ENCODE measurements at places on chromosomes 4 and X.

GRCh38 chr4:124803026-124803425 lies 90.5 kb upstream of the ANKRD50 start:
- no peak for DNase-seq

GRCh38 chrX:130975947-130976346 lies 72.9 kb upstream of the ENOX2 start:
- no peak for DNase-seq

- no peak for DNase-seq
Measured at GRCh38 chr4:18931643-18932377, 910.3 kb upstream of the LCORL start.

GRCh38 chrX:19864736-19865135 lies 22.7 kb downstream of the SH3KBP1 start:
- DNase-seq = no peak

DNA sequence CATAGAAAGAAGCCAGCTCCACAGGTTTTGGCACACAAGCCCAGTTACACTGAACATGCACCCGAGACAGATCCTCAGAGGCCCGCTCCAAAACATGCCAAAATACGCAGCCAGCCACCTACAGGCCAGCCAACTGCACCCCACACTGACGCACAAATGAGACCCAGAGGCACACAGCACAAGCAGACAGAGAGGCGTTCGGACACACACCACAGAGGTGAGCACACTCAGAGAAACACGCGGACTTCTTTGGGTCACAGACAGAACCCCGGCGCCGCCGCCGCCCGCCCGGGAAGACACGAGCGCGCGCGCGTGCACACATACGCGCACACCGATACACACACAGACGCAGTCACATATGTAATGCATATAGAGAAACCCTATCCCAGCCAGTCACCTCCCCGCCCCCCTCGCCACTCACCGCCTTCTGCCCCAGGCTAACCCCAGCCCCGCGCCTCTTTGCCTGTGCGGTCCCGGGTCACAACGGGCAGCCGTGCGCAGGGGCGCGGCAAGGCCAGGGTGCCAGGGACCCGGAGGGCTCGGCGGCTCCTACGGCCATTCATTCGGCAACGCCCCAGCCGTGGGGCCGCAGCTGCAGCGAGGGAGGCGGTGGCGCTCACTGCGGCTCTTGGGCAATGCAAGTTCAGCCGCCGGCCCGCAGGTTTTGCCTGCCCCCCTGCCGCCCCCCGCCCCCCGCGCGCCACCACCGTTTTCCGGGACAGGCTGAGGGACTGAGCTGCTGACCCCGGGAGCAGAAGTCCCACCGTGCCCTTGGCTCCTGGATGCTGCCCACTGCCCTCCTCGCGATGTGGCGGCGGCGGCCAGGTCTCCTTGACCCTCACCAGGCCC lies 553 bp downstream of the SEPTIN6 start:
- DNase-seq = peak; percentile 52

DNA sequence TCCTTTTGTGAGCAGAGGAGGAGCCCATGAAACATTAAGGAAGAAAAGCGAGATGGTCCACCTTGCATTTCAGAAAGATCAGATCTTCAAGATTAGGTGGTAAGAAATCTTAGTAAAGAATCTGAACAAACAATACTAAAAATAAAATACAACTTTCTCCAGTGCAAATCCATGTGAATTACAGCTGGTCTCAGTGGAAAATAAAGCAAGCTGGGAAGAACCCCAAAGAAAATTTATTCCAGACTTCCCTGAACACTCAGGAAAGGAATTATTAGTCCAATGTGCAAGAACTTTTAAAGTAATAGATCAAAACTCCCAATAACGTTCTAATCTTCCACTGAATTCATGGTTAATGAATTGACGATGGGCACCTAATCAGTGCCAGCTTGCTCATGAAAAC lies 37.3 kb upstream of the C1QTNF7 start:
- DNase-seq = no peak

DNA sequence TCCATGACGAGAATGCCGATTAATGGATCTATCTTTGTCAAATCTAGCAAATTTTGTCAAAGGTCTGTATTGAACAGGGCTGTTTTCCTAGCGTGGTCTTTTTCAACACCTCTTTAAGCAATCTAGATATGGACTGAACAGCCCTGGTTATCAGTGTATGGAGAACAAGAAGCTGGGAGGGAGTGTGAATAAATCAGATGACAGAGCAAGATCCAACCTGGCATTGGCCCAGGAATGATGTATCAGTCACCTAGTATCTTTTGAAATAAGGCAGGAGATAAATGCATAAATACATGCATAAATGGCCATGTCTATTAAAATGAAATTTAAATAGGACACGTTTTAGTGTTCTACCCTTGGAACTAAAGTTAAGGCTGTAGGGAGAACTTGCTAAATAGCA lies 15.7 kb upstream of the AP1S2 start:
- no peak for DNase-seq

- peak; percentile 33 for DNase-seq
Measured at GRCh38 chrX:107654872-107655761, 26.8 kb downstream of the PRPS1 start.

DNA sequence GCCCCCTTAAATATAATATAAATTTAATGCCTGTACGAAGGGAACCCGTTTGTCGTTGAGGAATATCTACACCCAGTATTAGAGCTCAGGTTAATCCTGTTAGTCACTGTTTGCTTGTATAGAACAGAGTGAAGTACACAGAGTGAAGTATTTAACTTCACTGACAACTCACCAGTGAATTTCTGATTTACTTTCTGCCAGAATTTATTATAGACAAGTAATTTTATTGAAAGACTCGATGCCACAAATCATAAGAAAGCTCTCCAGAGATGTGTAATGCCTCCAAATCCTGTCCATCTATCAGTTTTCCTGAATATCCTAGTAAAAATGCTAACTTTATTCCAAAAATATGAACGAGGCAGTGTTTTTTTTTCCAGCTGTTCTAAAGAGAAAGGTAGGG lies 1.6 kb downstream of the GAB1 start:
- no peak for DNase-seq

DNA sequence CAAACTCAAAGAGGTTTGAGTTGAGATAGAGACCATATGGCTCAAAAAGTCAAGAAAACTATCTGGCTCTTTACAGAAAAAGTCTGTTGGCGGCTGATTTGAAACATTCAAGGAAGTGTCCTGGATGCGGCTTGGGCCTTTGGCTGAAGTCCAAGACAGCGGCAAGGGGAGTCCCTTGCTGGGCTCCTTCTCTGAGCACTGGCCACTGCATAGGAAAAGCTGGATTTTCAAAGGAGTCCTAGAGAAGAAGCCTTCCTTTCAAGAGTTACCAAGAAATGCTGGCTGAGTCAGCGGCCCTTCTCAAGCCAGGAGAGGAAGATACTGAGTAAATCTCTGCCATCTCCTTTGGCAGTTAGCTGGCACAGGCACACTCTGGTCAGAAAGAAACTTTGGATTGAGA lies 12.1 kb downstream of the APLN start:
- no peak for DNase-seq

GRCh38 chr4:55214172-55214571 lies 88.8 kb upstream of the KDR start:
- no peak for DNase-seq

GRCh38 chr4:170723171-170723570 lies 633.4 kb upstream of the AADAT start:
- no peak for DNase-seq

DNA sequence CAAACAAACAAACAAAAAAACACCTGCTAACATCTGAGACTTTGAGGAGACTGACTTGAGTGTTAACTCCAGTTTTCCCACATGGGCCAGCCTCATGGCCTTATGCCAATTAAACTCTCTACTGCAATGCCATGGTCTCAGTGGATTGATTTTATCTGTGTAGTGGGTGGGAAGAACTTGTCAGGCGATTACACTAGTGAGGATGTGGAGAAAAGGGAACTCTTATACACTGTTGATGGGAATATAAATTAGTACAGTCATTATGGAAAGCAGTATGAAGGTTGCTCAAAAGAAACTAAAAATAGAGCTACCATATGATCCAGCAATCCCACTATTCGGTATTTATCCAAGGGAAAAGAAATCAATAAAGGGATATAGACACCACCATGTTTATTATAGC lies 12.8 kb upstream of the XIAP start:
- no peak for DNase-seq

- no peak for DNase-seq
Measured at GRCh38 chrX:65838674-65839073, 171.2 kb downstream of the MSN start.

- DNase-seq = no peak
Measured at GRCh38 chrX:31499109-31499508, 427.3 kb upstream of the FTHL17 start.

GRCh38 chrX:151790481-151791160 lies 56.1 kb downstream of the CNGA2 start:
- no peak for DNase-seq

GRCh38 chr4:2443956-2444740 lies 24.8 kb upstream of the RNF4 start:
- DNase-seq = no peak

- DNase-seq = no peak
Measured at GRCh38 chr4:180281724-180282123, 1961.5 kb upstream of the TENM3 start.

GRCh38 chr4:76624931-76625715 lies 190.1 kb downstream of the SHROOM3 start:
- no peak for DNase-seq

- no peak for DNase-seq
Measured at GRCh38 chr4:177938226-177938625, 496.0 kb upstream of the AGA start.

DNA sequence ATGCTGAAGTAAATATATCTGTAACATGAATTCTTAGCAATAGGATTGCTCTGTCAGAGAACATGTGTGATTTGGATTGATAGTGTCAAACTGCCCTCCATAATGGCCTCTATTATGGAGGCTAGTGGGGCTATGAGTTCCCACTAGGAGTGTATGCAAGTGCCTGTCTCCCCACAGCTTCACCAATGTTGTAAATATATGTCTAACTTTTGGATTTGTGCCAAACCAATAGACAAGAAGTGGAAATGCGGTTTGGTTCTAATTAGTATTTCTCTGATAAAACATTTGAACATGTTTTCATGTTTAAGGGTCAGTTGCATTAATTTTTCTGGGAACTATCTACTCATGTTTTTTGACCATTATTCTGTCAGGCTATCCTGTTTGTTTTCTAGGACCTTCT lies 28.1 kb downstream of the GPAT3 start:
- DNase-seq = no peak

DNA sequence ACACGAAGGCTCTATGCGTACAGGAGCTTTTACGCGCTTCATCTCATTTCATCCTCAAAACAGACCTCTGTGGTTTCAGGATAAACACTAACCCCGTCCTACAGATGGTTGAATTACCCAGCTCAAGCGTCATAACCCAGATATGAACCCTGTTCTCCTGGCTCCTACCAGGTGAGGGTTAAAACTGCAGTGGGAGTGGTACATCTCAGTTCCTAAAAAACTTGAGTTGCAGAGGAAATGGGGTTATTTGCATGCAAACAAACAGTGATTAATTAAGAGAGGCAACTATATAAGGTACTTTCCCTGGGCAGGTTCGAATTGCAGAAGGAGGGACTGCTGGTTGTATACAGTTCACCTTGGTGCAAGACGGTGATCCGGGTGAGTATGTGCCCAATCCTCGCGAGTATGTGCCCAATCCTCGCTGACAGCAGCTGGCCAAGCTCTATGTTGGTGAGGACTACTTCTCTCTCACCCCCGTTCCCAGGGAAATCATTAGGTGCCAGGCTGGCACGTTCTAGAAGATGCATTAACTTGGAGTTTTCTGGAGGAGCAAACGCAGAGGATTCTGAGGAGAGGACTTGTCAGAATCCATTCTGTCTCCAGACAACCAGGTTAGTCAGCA lies 72.6 kb downstream of the FHDC1 start:
- no peak for DNase-seq

- no peak for DNase-seq
Measured at GRCh38 chrX:27522500-27522899, 59.4 kb upstream of the PPP4R3C start.

DNA sequence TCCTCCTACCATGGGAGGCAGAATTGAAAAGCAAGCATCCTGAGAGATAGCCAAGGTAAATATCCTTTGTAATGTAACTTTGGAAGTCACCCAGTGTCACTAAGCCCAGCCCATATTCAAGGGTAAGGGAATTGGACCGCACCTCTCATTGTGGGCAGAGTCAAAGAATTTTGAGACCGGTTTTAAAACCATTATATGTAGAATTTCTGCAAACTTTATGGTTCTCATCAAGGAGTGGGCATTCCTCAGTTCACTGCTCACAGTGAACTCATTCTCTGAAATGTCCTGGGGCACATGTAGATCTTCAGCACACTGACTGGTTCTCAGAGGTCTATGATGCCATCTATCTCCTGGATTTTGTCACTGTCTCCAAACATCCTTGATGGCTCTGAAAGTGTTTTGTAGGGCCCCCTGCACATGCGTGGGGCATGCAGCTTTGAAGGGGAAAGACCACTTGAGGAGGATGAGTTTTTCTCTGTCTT lies 35.3 kb upstream of the CHRNA9 start:
- DNase-seq = no peak

DNA sequence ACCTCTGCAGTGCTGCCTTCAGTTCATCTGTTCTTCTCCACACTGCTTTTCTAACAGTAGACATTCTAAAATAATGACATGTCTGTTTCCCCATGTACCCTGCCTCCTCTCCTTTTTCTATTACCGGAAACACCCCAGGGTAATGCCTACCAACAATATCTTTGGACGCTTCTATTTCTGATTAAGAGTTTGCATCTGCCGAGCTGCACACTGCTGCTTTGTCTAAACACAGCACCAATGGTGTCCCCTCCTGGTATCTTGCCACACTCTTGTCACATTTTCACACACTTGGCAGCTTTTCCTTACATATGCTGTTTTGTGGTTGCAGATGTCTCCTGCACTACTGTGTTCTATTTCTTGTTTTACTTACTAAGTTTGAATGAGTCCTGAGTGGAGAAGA lies 288.8 kb downstream of the GRIA2 start:
- no peak for DNase-seq

DNA sequence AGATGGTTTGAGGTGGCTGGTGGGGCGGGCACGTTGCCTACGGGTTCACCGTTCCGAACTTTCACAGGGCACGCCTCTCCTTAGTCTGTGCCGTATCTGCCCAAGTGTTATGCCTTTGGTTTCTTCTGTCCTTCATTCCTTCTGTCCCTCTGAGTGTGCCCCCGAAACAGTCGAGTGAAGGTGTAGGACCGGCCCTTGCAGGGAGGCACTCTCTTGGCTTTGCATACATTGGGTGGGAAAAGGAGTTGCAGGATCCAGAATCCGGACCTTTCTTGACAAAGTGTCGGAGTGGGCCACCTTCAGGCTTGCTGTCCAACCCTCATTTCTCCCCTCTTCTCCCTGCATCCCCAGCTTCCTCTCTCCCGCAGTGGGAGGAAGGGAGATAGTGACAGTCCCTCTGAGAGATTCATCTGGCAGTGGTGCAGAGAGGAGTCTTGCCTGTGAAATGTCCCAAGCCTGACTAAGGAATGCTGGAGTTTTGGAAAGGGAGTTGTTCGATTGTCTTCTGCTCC lies 569 bp downstream of the ARFIP1 start:
- DNase-seq = no peak
